ENCODE measurements at places on chromosomes 16 and 17. TPM values are rescaled to one million over a fixed set of nuclear protein-coding genes. Genes with fewer than 3 reads are reported as not detected.

Gene ABCA6
- total RNA-seq, result 0.53 TPM

Gene EVPLL
- total RNA-seq, result not detected

DNA sequence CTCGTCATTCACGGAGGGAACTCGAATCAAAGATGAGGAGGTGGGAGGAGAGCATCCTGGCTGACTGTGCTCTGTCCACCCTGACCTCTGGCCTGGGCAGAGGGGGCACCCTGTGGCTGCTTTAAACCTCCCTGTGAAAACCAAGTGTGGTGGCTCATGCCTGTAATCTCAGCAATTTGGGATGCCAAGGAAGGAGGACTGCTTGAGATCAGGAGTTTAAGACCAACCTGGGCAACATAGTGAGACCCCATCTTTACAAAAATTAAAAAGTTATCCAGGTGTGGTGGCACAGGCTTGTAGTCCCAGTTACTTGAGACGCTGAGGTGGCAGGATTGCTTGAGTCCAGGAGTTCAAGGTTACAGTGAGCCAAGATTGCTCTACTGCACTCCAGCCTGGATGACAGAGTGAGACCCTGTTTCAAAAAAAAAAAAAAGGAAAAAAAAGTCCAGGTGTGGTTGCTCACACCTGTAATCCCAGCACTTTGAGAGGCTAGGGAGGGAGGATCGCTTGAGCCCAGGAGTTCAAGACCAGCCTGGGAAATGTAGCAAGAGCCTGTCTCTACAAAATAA lies 5.8 kb upstream of the CDK3 start:
- DNase-seq, result no peak

Gene TMEM100
- total RNA-seq, result not detected

DNA sequence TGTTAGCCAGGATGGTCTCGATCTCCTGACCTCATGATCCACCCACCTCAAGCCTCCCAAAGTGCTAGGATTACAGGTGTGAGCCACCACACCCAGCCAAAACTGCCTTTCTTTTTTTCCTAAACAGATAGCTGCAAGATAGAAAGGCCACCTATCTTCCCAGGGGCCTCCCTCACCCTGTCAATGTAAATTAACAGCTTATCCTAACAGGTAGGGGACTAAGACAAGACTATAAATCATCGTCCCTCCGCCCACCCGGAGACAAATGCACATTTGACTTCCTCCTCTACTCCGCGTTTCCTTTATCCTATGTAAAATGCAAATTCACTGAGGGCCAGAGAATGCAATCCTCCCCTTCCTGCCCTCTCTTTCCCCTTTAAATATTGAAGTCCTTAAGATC lies 71.4 kb downstream of the MARF1 start:
- no peak for DNase-seq

- DNase-seq, result no peak
These were observed 928.7 kb downstream of the KCNJ2 start for GRCh38 chr17:71098071-71098470.

- DNase-seq, result peak; percentile 87
These were observed 9.4 kb downstream of the KRT33A start for GRCh38 chr17:41340934-41341861.

DNA sequence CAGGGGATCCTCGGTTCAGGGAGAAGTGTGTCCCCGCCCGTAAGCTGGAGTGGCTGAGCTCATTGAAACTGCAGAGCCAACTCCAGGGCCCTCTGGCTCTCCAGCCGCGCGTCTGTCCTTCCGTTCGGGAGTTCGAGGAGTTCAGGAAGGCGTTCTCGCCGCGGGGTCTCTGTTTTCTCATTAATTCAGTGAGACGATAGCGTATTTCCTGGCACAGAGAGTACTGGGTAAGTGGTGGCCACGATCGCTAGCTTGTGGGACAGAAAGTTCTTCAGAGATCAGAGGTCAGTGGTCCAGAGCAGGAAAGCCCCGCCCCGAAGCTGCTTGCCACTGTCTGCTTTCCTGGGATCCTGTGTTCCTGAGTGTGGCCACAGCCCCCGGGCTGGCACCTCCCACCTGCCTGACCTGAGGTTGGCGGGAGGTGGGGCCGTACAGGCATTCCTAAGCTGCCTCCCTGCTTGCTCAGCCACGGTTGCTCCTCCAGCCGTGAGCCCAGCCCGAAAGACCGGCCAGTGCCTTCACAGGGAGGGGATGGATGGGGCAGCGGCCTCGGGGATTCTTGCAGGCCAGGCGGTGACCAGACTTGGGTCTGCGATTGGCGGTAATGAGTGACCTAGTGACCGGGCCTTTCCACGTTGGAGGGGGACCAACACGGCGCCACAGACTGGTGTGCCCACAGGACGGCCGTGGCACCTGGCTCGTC lies 8.9 kb downstream of the BAIAP2 start:
- no peak for DNase-seq

DNA sequence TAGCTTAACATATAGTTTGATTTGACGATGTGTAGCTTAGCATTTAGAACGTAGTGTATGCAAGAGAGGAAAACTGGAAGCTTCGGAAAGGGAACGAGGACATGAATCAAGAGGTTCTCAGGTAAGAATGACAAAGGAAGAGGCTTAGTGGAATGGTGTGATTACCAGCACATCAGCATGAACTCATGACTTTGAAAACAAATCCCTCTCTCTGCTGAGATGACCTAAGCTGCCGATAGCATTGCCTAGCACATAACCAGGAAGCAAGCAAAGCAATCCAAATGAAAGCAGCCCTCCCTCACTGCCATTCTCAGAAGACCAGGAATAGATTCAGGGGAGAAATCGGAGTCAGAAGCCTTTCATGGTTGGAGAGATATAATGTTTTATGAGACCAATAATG lies 51.3 kb upstream of the CCL1 start:
- DNase-seq, result no peak
